ENCODE measurements at places on chromosomes 6 and 20.

DNA sequence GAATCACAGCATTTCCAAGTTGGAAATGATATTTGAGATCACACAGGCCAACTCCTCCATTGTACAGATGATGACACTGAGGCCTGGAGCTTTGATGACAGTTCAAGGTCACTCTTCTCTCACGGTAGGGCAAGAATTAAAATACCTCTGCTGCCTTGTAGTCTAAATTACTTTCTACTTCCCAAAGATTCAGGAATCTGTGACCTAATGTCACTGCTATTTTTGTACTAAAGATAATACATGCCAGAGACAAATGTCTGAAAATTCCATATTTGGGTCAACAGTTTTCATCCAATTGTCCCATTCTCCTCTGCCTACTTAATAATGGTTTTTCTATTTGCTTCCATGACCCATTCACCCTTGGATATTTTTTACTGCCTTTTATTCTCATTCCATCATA, 160.0 kb downstream of the SOD2 start:
- peaks cover 10% of the 10 kb centered on the region for H3K27me3 ChIP-seq
- no peak overlapping the region for H3K4me3 ChIP-seq
- no peaks in the 10 kb centered on the region for H3K36me3 ChIP-seq
- no peak overlapping the region for H3K27ac ChIP-seq
- DNase-seq, result no peak

DNA sequence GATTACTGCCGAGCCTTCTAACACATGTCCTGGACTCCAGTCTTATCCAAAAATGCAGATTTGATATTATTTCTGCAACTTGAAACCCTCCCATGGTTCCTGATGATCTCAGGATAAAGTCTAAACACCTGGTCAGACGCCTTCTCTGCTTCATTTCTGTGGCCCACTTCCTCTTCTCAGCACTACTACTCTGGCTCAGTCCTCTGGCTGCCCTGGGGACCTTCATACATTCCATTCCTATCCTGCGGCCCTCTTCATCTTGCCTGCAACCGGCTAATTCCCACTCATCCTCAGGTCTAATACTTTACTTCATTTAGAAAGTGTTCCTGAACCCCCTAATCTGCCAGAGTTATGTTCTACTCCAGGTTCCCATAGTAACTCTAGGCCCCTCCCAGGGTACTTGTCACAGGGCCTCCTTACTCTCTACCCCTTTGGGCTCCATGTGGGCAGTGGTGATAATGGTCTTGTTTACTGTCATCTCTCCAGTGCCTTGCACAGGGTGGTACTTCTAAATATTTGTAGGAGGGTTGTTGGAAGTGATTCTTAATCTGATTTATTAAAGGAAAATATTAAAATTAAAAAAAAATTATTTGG, 18.9 kb downstream of the MAN1A1 start:
- H3K4me3 ChIP-seq, result no peak overlapping the region
- no peak overlapping the region for H3K27ac ChIP-seq
- H3K4me1 ChIP-seq, result peaks cover 18% of the 10 kb centered on the region

DNA sequence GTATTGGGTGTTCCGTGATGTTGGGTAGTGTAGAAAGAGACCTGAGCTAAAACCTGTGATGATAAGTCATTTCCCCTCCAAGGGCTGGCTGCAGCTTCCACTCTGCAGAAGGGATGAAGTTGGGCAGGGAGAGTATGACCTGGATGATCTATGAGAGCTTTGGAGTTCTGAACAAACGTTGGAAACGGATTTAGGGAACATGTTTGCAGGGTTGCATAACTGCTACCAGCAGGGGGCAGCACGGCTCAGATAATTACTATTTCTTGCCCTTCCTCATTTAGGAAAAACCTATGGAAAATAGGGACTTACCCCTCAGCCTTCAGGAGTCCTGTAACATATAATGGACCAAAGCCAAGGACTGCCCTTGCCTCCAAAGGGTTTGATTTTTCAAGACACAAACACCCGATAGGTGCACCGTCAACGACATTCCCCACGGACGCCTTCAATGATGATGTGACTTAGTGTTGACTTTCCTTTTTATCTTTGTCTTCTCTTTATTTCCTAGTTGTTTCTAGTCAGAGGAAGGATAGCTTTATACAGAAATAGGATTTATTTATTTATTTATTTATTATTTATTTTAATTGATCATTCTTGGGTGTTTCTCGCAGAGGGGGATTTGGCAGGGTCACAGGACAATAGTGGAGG, 164.9 kb upstream of the SASH1 start:
- no peak for DNase-seq
- H3K36me3 ChIP-seq, result no peaks in the 10 kb centered on the region
- no peak overlapping the region for H3K4me3 ChIP-seq
- peaks cover 11% of the 10 kb centered on the region for H3K27me3 ChIP-seq

GRCh38 chr6:98514073-98514720, 320.2 kb upstream of the POU3F2 start:
- DNase-seq, result no peak
- no peaks in the 10 kb centered on the region for H3K27me3 ChIP-seq
- H3K4me1 ChIP-seq, result no peaks in the 10 kb centered on the region
- H3K4me3 ChIP-seq, result no peak overlapping the region
- no peaks in the 10 kb centered on the region for H3K36me3 ChIP-seq

- peaks cover 9% of the 10 kb centered on the region for H3K4me1 ChIP-seq
- no peak overlapping the region for H3K4me3 ChIP-seq
- H3K27ac ChIP-seq, result peak overlapping the region; percentile 62
- H3K36me3 ChIP-seq, result peaks cover 39% of the 10 kb centered on the region
- H3K27me3 ChIP-seq, result no peaks in the 10 kb centered on the region
These were observed 82.0 kb upstream of the TRAF3IP2 start for GRCh38 chr6:111687652-111688051.

GRCh38 chr6:39347906-39348585, 25.5 kb upstream of the KCNK16 start:
- H3K27ac ChIP-seq, result no peak overlapping the region
- H3K4me1 ChIP-seq, result peaks cover 12% of the 10 kb centered on the region
- H3K36me3 ChIP-seq, result peaks cover 4% of the 10 kb centered on the region
- DNase-seq, result peak; percentile 61
- peaks cover 2% of the 10 kb centered on the region for H3K27me3 ChIP-seq

DNA sequence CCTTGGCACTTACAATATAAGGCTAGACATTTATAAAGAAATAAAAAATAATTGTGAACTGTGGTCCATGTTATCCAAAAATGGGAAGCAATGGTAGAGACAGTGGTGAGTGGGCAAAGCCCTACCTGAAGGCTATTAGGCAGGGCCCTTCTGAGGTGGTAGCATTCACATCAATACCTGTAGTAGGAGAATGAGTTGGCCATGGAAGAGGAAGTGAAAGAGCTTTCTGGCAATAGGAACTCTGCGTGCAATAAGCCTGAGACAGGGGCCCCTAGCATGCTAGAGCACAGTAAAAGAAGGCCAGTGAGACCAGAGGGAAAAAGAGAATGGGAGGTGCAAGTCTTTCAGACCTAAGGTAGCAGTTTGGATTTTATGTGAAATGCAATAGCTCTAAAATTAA, 754.5 kb downstream of the PTPRT start:
- H3K4me1 ChIP-seq, result no peaks in the 10 kb centered on the region
- no peak overlapping the region for H3K27ac ChIP-seq
- no peak for DNase-seq
- H3K4me3 ChIP-seq, result no peak overlapping the region
- H3K36me3 ChIP-seq, result no peaks in the 10 kb centered on the region

DNA sequence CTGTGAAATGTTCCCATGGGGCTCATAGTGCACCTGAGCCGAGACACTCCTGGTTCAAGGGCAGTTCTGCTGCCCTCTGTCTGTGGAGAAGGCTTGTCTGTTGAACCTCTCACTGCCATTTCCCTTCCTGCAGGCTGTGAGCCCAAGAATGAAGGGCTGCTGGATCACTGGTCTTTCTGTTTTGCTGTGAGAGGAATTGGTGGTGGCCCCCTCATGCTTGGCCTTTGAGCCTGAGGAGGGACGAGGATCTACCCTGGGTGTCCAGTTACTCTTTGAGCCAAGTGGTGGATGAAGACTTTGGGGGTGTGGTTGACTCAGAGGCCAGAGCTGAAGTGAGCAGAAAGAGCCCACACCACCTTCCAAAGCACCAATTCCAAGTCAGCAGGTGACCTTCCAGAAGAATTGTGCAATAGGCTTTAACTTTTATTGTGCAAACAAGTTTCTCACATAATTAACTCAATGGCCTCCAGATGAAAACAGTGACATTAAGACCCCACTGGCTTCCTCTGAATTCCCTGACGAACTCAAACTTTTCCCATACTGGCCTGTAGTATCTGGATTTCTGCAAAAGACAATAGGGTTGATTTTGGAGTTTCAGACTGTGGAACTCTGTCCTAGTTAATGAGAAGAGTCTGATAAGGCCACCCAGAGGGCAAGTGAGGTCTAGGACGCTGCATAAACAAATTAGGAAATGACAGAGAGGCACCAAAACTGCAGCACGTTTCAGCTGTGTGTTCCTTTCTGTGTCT, 101.5 kb downstream of the PHACTR3 start:
- no peak overlapping the region for H3K4me3 ChIP-seq
- DNase-seq, result no peak
- H3K27me3 ChIP-seq, result no peaks in the 10 kb centered on the region
- H3K36me3 ChIP-seq, result peaks cover 2% of the 10 kb centered on the region
- no peak overlapping the region for H3K27ac ChIP-seq

GRCh38 chr6:17867880-17868279, 119.6 kb downstream of the KIF13A start:
- H3K27ac ChIP-seq, result no peak overlapping the region
- no peaks in the 10 kb centered on the region for H3K27me3 ChIP-seq
- no peaks in the 10 kb centered on the region for H3K4me1 ChIP-seq
- DNase-seq, result no peak
- H3K4me3 ChIP-seq, result no peak overlapping the region

DNA sequence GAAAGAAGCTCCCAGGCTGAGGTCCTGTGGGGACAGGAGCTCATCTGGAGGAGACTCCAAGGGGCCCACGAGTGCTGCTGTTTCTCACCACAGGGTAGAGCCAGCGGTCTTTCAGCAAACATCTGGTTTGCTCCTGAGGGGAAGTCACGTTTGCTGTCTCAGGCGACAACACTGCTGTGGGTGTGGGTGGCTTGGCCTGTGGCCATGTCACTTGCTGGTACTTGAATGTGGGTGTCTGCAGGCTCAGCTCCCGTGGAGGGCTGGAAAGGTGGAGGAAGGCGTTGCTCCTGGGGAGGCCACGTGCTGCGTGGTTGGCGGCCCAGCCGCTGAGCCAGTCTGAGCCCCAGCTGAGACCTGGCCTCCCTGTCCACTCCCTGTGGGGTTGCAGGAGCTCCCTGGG, 52.8 kb upstream of the MPC1 start:
- H3K4me3 ChIP-seq, result no peak overlapping the region
- peaks cover 6% of the 10 kb centered on the region for H3K27me3 ChIP-seq
- H3K4me1 ChIP-seq, result no peaks in the 10 kb centered on the region
- no peak for DNase-seq
- H3K27ac ChIP-seq, result no peak overlapping the region

GRCh38 chr6:10429638-10430427, 15.0 kb upstream of the TFAP2A start:
- peaks cover 15% of the 10 kb centered on the region for H3K4me1 ChIP-seq
- peak overlapping the region; percentile 38 for H3K27ac ChIP-seq
- no peak for DNase-seq
- no peaks in the 10 kb centered on the region for H3K36me3 ChIP-seq

- peaks cover 11% of the 10 kb centered on the region for H3K36me3 ChIP-seq
- H3K4me1 ChIP-seq, result peaks cover 43% of the 10 kb centered on the region
- no peaks in the 10 kb centered on the region for H3K27me3 ChIP-seq
- DNase-seq, result no peak
- H3K4me3 ChIP-seq, result no peak overlapping the region
These were observed 218.2 kb upstream of the SNX9 start for GRCh38 chr6:157604816-157605215.

GRCh38 chr6:33112148-33112547, 36.4 kb downstream of the HLA-DPB1 start:
- DNase-seq, result peak; percentile 49
- peaks cover 50% of the 10 kb centered on the region for H3K4me1 ChIP-seq
- peaks cover 5% of the 10 kb centered on the region for H3K27me3 ChIP-seq
- no peaks in the 10 kb centered on the region for H3K36me3 ChIP-seq
- peak overlapping the region; percentile 73 for H3K27ac ChIP-seq
